Hepatic stellate cell (primary cell): ENCODE measurements at places on chromosomes 13 and 19.

- DNase-seq: peak; percentile 88
Observed at GRCh38 chr13:112873851-112874750, 94.9 kb upstream of the MCF2L start.

- no peak for DNase-seq
Observed at GRCh38 chr19:3068071-3068470, 5.8 kb upstream of the TLE5 start.

GRCh38 chr13:21901811-21902708, 231.2 kb downstream of the FGF9 start:
- DNase-seq: no peak

- peak; percentile 16 for DNase-seq
Observed at GRCh38 chr13:95676105-95676761, 706 bp upstream of the DNAJC3 start.

DNA sequence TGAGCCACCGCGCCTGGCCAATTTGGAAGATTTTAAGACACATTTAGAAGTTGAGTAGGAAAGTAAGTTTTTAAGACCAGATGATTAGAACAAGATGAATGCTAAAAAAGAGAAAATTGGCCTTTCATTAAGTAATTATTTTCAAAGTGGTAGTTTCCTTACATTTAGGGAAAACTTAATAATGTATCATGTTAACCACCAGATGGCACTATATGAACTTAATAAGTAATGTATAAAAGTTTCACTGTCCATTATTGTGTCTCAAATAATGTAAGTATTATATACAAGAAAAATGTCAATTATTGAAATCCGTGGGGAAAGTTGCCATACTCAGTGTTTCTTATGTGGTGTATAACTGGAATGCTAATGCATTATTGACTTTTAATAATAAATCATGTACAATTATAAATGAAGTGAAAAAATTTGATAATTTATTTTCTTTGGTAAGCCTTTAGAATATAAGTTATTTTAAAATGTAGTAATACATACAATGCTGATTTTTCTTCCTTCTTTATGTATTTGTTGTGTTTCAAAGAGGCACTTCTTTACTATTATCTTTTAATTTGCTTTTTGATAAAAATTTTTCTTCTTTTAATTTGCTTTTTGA, 29.2 kb downstream of the COG6 start:
- no peak for DNase-seq

DNA sequence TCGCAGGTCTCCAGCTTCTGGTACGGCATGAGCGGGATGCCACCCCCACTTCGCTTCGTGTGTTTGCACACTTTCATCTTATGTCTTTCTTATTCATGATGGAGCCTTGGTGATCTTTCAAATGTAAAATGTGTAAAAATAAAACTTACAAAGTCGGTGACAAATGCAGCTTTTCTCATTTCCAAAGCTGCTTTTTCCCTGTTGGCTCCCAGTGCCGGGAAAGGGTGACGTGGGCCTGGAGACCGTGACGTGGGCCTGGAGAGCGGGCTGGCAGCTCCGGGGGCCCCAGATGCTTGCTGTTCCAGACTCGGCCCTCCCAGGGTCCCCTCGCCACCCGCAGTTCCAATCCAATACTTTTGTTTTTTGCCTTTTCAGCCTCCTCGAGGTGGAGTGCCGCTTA, 101.4 kb downstream of the KDM4B start:
- DNase-seq: no peak

DNA sequence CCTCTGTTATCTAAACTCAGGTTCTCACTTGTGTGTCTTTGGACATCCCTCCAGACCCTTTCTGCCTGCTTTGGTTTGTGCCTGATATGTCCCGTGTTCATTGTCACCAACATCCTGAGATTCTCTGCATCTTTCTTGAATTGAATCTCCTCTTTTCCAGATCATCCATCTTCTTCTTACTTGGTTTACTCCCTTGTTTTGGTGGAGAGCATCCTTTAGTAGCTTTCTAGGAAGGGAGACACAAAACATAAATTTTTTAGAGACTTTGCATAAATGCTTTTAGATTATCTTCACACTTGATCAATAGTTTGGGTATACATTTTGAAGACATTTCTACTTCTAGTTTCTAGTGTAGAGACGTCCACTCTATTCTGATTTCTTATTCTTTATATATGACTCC, 61.7 kb downstream of the TDRD12 start:
- no peak for DNase-seq

- no peak for DNase-seq
Observed at GRCh38 chr13:27790523-27790922, 1.8 kb upstream of the GSX1 start.

DNA sequence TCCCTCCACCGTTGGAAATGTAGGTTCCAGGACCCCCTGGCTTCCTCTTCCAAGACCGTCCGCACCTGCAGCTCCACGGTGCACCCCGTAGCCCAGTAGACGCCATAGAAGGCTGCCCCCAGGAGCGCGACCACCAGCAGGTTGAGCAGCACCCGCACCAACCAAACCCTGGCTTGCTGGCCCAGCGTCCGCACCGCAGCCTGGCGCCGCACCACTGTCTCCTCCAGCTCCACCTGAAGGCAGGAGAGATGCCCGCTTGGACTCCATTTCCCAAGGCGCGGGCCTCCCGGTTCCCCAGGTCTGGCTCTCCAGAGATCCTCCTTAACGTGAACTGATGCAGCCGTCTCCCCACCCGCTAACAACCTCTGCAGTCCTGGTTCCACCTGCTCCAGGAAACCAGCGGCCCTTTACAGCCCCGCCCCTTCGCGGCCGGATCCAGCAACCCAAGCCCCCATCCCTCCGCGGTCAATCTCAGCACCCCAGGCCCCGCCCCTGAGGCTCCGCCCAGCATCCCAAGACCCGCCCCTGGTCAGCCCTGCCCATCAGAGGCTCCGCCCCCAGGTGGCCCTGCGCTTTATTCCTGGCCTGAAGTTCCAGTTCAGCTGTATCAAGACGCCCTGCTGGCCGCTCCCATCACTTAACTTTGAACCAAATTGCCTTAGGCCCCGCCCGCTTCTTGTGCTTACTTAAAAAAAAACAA, 5.0 kb upstream of the LENG1 start:
- DNase-seq: peak; percentile 72
